Fibroblast of villous mesenchyme (primary cell): ENCODE measurements at places on chromosomes 13 and 19.
A peak's percentile ranks its signal among the peaks of the same experiment; 100 is the strongest.

DNA sequence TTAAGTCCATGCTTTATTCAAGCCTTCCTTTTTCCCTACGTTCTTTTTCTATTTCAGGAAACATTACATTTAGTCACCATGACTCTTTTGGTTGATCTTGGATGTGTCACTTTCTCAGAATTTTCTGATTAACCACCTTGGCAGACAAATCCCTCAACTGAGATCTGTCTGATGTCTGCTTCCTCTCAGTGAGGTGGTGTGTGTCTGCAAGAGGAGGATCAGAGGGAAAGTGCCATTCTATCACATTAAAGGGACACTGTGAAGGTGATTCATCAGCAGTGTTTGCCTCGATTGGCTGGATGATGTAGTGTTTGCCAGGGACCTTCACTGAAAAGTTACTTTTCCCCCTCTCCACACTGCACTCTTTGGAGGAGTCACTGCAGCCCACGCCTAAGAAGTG, 3.0 kb upstream of the CCNP start:
- no peak for DNase-seq

DNA sequence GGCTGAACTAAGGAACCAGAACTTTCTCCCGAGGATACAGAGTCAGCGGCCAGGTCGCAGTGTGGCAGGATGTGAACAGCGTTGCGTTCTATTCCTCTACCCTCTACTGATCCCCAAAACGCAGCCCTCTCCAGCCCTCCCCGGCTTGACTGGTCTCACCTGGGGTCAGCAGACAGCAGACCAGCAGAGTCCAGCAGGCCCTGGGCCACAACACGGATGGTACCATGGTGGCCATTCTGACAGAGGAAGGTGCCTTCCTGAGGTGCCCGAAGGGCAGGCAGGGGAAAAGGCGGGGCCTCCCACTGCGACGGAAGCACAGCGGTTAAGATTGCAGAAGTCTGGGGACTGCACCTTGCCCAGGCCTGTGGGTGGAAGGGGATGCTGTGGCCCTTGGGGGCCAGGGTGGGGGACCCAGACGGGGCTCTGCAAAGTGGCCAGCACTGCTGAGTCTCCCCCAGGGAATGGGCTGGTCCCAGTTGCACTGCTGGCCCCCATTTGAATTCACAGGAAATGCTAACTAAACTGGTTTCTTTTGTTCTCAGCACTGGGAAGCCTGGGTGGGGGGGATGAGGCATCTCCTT, at the start of gene ICAM3:
Gene ICAM3 (minus strand): TSS at position 245 of the 581 bp plus-strand sequence. CDS start 10 bp downstream, at position 235.
- no peak for DNase-seq

- peak; percentile 31 for DNase-seq
These were observed 12.7 kb downstream of the CEACAM21 start for GRCh38 chr19:41588497-41589209.

- no peak for DNase-seq
These were observed 51.7 kb downstream of the ERCC5 start for GRCh38 chr13:102897371-102898138.

DNA sequence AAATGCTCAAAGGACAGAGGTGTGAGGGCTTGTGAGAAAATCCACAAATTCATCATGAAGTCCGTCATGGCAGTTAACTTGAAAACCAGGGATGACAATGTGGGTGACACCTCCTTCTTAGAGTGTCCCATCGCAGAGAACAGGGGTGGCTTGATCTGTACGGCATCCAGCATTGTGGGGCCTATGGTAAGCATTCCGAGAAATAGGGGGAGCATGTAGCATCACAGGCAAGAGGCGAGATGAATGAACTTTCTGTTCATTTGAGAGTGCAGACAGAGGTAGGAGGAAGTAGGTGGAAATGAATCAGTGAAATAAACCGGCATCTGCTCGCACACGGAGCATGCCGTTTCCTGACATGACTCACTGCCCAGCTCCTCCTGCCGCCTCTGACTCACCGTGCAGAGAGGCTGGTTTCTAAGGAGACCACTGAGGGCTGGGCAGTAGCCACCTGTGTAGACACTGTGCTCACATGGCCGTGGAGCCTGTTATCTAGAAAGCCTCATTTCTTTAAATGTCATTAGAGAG, 339.0 kb downstream of the RFC3 start:
- peak; percentile 94 for DNase-seq

DNA sequence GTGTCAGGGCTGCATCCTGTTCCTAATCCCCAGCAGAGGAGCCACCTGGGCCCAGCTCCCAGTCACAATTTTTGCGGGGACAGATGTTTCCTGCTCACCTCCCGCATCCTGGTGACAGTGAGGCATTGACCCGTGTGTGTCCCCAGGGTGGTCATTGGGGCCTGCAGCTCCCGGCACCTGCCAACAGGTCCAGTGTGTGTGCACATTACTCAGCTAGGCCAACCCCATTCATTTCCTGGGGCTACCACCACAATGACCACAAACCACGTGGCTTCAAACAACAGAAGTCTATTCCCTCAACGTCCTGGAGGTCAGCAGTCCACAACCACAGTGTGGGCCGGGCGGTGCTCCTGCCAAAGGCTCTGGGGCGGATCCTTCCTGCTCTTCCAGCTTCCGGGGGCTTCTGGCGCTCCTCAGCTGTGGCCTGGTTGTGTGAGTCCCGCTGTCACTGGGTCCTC, 11.9 kb upstream of the F2RL3 start:
- no peak for DNase-seq

- DNase-seq = no peak
These were observed 1.1 kb upstream of the SHC2 start for GRCh38 chr19:461721-462551.

DNA sequence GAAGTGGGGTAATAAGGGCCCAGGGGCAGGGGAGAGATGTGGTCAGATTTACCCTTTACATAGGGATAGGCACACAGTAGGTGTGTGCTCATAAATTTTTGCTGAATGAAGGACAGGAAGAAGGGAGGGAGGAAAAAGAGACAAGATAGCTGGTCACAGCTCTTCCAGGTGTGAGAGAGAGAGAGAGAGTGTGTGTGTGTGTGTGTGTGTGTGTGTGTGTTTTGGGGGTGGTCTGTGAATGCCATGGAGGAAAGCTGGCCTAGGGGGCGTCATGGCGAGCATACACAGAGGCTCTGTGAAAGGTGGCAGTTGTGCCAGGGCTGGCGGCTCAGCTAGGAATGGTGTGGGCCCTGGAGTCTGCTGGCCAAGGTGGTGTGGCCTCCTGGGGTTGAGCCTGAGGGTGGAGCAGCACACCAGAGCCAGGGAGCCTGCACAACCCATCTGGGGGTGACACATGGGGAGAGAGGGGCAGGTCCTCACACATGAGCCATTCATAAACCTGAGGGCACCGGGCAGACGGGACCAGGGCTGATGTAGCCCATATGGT, 6.0 kb upstream of the PRX start:
- DNase-seq = no peak

DNA sequence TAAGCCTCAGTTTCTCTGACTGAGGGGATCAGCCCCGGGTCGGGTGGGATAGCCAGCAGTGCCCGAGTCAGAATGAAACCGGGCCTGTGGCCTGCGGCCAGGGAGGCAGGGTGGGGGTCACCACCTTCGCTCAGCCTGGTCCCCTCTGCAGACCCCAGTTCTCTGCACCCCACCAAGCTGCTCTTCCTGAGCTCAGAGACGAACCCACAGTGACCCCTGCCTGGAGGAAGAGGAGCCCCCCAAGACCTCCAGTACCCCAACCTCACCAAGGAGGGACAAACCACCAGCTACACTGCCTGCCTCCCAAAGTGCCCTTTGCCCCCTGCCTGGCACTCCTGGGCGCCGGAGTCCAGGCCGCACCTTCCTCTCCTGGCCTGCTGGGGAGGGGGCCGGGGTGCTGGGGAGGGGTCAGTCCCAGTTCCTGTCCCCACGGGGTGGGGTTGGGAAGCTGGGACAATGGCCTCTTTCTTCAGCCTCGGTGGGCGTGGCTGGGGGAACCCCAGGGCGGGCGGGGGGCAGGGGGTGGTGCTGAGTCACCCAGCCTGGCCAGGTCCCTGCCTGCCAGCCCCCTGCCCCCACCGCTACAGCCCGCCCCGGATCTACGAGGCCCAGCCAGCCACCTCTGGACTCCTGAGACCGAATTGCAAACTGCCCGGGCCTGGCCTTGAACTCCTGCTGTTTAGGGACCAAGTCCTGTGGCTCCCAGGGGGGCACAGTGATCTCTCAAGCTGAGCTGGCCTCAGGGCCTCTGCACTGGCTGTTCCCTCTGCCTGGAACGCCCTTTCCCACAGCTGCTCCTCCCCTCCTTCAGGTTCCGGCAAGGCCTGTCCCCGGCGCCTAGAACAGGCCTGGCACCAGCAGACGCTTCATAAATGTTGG, 14.3 kb downstream of the ZBTB7A start:
- DNase-seq = no peak

- DNase-seq = no peak
These were observed 53.6 kb upstream of the C1QTNF9B start for GRCh38 chr13:23950736-23951510.

DNA sequence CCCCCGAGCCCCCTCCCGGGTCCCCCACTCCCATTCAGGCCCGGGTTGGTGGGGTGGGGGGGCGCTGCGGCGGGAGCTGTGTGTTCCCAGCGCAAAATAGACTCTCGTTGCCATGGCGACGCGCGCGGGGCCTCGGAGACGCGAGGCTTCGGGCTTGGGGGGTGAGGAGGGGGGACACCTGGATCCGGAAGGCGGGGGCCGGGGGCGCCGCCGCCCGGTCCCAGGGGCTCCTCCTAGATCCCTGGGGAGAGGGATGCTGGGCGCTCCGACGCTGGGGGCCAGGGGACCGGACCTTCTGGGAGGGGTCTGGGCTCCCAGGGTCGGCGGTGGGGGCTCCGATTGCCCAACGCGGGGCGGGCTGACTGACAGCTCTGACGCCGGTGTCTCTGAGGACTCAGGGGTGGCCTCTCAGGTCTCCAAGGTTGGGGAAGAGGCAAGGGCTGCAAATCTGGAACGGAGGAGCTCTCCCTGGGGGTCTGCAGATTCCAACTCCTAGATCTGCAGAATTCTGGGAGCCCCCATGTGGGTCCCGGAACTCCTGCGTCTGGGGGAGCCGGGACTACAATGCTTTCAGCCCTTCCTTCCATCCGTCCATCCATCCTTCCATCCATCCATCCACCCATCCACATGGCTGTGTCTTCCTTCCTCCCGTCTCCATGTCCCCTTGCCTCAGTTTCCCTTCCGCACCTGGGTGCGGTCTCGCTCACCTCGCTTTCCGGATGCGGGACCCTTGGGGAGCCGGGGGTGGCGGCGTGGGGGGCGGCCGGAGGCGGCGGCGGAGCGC, 9.1 kb upstream of the SHISA7 start:
- no peak for DNase-seq

DNA sequence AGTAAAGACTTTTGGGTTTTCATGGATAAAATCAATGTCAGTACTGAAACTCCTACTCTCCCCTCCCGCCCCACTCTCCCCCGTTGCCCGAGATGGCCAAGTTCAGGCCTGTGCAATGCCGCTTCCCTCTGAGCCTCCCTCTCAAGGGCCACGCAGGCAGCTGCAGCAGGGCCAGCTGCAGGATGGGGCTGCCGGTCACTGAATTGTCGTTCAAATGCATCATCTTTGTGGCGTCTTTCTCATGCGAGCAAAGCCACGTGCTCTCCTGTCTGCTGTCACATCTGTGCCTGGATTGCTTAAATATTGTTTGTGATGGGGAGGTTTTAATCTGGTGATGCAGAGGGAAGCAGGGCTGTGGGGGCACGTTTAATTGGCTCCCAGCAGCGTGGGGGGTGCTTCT, 26.6 kb downstream of the SHISA2 start:
- no peak for DNase-seq

DNA sequence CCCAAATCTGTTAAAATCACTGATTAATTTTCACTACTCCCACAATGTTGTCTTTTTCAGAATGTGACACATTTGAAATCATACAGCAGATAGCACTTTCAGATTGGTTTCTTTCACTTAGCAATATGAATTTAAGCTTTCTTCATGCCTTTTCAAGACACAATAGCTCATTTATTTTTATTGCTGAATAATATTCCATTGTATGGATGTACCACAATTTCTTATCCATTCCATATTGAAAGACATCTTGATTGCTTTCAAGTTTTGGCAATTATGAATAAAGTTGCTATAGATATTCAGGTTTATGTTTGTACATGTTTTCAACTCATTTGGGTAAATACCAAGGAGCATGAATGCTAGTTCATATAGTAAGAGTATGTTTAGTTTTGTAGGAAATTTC, 2635.6 kb upstream of the PCDH20 start:
- DNase-seq = no peak

- no peak for DNase-seq
These were observed 661.7 kb upstream of the SLITRK1 start for GRCh38 chr13:84543962-84544361.

DNA sequence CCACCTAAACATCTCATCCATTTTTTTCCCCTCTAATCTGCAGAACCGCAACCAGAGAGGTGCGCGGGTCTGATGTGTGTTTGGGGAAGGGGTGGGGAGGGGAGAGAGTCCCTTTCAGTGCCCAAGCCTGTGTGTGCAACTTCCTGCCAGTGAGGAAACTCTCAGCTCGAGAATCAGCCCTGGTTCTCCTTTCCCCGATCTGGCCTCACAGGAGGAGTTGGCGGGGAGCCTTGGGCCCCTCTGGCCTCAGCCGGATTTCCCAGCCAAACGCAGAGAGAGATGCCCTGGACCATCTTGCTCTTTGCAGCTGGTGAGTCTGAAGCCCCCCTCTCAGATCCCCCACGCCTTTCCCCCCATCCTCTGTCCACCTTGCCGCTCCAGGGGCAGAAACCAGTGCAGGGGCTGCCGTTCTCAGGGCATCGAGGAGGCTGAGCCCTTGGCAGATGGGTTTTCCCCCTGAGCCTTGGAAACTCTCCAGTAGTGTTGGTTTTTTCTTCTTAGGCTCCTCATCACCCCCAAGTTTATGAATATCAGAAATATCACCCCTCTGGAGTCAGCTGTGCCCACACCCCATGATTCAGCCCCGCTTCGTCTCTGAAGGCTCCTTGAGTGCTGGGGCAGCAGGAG, at the start of gene C19orf38:
Gene C19orf38 (plus strand): TSS at position 186 of the 627 bp plus-strand sequence. CDS start 94 bp downstream, at position 280.
- DNase-seq = no peak

- peak; percentile 44 for DNase-seq
These were observed 437.7 kb downstream of the IRS2 start for GRCh38 chr13:109348519-109349258.

GRCh38 chr19:40921005-40921897, 39.2 kb upstream of the CYP2A7 start:
- peak; percentile 98 for DNase-seq

DNA sequence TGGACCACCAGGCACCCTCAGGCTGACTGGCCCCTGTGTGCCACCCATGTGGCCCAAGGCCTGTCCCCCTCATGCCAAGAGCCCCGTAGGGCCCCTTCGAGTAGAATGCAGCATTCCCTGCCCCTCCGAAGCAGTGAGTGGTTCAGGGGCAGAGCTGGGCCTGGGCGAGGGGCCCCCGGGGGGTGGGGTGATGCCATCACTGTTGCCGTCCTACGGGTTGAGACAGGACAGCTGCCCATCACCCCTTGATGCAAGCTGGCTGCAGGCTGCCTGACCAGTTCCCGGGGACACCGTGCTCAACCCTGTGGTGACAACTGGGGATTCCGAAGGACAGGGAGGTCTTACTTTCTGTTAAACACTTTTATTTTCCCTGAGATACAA, 4.7 kb downstream of the SBNO2 start:
- DNase-seq = no peak

- DNase-seq = no peak
These were observed 202.4 kb downstream of the ITGBL1 start for GRCh38 chr13:101654883-101655282.

DNA sequence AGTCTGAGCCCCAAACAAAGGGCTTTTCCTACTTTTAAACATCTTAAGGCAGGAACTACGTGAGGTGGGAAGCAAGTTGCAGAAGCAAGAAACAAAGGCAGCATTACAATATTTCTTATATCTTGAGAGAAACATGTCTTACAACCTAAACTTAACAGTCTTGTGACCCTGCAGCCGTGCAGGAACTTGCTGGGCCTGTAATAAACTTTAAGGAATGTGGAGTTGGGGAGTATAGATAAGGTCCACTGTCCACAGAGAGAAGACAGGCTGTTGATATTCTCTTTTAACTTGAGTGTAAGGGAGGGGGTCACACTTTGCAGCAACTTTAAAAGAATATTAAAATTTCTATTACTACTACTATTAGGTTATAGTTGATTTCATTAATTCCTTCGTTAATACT, 214.6 kb upstream of the HTR2A start:
- peak; percentile 8 for DNase-seq
